Breast epithelium (tissue), 4 donors: ENCODE measurements at places on chromosomes 11 and 22. TPM values are rescaled to one million over a fixed set of nuclear protein-coding genes. Genes with fewer than 3 reads are reported as not detected.

DNA sequence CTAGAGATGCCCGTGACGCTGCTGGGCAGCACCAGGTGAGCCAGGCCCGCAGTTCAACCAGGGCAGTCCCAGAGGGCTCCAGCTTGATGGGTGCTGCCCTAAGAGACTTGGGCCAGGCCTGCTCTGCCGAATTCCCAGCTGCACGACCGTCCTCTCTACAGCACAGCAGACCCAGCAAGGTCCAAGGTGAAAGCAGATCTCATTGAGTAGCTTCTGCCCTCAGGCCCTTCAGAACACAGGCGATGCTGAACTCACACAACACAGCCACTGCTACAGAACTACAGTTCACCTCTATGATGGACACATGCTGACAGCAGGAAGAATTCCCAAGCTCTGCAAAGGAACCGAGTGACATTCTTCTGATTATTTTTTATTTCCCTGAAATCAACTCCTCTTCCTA lies 81.6 kb downstream of the MICAL3 start:
- DNase-seq, result no peak

GRCh38 chr11:63572026-63572688 lies 9.0 kb upstream of the PLAAT2 start:
- DNase-seq, result no peak

DNA sequence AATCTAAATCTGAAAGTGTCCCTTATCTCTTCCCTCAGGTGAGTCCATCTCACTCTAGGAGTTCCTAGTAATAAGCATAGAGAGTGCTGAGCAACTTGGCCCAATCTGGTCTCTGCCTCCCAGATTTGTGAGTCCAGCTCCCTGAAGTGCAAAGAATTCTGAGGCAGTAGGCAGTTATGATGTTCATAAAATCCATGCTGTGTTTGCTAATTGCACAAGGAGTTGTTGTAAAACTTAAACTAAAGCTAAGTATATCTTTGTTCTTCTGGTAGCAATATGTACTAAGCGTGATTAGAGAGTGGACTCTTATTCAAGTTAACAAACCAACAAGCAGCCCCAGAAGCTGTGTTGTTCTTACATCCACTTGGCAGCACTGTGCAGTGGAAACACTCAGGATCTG lies 7.6 kb upstream of the PTH start:
- no peak for DNase-seq

Gene MICAL2
- 52.4 TPM for total RNA-seq

Gene GLB1L3
- total RNA-seq, result 1.0 TPM

GRCh38 chr22:49958366-49958921 lies 2.1 kb upstream of the PIM3 start:
- DNase-seq, result no peak

Gene POTEH
- not detected for total RNA-seq

- no peak for DNase-seq
These were observed 75.8 kb downstream of the RAB30 start for GRCh38 chr11:82995754-82996398.

Gene PRR5
- 29.5 TPM for total RNA-seq

GRCh38 chr11:62689421-62690183 lies at the start of gene LRRN4CL:
LRRN4CL (minus strand) TSS chr11:62689530; CDS start chr11:62688508, 1,022 bp downstream.
- DNase-seq, result no peak

GRCh38 chr11:70555078-70555477 lies 156.7 kb downstream of the CTTN start:
- DNase-seq, result no peak

Gene OR52N4
- not detected for total RNA-seq

Gene KCNJ5
- total RNA-seq, result 0.98 TPM

- no peak for DNase-seq
These were observed 5.4 kb upstream of the TTC36 start for GRCh38 chr11:118521892-118522311.

Gene CHST1
- total RNA-seq, result 3.6 TPM

- no peak for DNase-seq
These were observed 16.0 kb downstream of the POLR3H start for GRCh38 chr22:41528132-41528766.

GRCh38 chr22:21622919-21623647 lies 6.7 kb downstream of the YDJC start:
- DNase-seq, result no peak

Gene UPK3A
- total RNA-seq, result not detected

DNA sequence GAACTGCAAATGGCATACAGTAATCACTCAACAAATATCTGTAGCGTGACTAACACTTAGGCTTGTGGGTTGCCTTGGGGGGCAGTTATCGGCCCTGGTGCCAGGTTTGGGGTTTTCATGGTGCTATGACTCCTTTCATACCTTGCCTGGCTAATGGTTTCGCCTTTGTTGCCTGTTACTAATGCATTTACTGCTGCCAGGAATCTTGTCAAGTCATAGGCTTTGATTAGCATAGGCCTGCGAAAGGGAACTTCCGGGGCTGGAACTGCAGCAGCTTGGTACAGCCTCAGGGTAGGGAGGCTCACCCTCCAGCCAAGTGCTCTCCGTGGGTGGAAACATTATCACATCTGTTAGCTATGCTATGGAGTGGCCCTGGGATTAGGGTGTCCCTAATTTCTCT lies 13.2 kb downstream of the SLC25A18 start:
- no peak for DNase-seq

Gene CCDC87
- 0.15 TPM for total RNA-seq

DNA sequence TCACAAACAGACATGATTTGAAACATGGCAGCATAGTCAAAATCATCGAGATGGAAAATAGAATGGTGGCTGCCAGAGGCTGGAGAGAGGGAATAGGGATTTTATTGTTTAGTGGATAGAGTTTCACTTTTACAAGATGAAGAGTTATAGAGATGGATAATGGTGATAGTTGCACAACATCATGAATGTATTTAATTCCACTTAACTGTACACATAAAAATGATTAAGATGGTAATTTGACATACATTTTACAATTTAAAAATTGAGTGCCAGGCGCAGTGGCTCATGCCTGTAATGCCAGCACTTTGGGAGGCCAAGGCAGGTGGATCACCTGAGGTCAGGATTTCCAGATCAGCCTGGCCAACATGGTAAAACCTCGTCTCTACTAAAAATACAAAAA lies 21.2 kb downstream of the TTC28 start:
- no peak for DNase-seq

DNA sequence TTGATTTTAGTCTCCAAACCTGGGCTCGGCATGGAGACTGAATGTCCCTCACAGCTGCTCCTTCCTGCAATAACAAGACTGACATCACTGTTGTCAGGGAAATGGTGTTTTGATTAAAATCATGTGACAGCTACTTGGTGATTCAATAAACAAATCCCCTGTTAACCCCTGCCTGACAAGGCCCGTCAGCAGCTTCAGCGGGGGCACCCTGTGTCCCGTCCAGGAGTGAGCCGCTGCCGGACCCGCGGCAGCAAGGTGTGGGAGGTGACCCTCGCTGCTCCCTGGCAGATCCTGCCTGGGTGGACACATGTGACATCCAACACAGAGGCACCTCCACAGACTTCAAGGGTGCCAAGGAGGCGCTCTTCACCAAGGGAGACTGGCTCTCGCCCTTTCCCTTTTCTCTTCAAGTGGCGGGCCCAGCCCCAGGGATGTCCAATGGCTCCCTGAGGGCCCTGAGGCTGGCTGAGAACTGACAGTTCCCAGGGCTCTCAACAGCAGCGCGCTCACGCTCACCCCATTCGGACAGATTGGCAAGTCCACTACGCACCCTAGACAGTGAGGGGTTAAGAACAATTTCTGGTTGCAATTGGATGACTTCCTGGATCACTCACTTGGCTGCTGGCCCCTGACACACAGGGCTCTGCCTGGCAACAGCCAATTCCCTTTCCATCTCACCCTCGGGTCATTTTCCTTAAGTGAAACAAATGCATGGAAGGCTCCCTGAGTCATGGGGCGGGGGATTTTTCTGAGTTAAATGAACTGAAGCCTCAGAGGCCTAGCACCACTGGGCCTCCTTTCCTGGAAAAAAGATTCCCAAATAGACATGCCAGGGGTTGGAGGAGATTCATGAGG lies 30.7 kb downstream of the PPP2R1B start:
- peak; percentile 81 for DNase-seq

DNA sequence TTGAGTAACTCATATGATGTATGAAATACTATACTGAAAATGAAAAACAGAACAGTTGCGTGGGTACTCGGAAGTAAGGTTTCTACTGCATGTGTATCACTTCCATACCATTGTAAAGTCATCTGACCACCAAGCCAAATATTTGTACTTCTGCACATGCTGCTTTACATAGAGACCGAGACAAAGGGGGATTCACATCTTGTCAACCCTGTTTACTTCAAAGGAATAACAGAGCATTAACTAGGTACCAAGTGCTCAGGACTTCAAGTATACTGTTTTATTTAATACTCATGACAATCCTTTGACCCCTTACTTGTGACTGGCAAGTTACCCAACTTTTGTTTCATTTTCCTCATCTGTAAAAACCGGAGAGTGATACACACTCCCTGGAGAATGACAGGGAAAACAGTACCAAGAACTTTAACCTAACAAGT lies 9.9 kb downstream of the MAPK1 start:
- no peak for DNase-seq

Gene SULT4A1
- not detected for total RNA-seq

- no peak for DNase-seq
These were observed 8.8 kb downstream of the HOATZ start for GRCh38 chr11:111523343-111523742.

Gene MUC2
- total RNA-seq, result not detected

GRCh38 chr11:17013548-17014320 lies 480 bp downstream of the PLEKHA7 start:
- DNase-seq, result no peak

DNA sequence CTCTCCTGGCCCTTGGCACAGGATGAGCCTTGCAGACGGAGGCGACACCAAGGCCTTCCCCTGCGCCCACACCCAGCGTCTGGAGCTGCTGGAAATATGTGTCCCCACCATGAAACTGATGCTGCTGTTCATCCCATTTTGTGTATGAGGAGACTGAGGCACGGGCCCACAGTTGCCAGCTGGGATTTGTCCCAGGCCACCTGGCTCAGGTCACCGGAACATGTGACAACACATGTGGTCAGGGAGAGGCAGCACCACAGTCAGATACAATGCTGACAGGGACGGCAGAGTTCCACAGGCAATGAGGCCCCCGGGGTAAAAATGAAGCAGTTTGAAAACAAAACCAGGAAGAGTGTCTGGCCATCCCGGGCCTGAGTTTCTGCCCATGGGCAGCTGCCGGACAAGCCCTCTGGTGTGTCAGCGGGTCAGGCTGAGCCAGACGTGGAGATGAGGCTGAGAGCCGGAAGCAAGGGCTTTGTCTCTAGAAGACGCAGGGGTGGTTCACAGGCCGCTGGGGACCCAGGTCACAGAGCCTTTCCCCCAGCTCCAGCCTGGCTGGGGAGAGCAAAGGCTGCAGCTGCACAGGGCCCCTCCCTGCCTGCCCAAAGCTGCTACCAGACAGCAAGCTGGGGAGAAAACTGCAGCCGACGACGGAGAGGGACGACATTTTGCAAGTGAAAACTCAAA lies 80.7 kb downstream of the CDKN1C start:
- DNase-seq, result peak; percentile 27

- no peak for DNase-seq
These were observed 1.7 kb upstream of the OR52E5 start for GRCh38 chr11:5891216-5891800.

Gene OR51E2
- total RNA-seq, result not detected

Gene OR5P2
- not detected for total RNA-seq

- no peak for DNase-seq
These were observed 307 bp upstream of the MRPL16 start for GRCh38 chr11:59810911-59811259.

GRCh38 chr11:73990730-73991129 lies 8.1 kb upstream of the UCP2 start:
- DNase-seq, result no peak

- DNase-seq, result peak; percentile 10
These were observed 89.2 kb downstream of the RTL6 start for GRCh38 chr22:44408829-44409192.

GRCh38 chr11:111269146-111269868 lies 23.8 kb downstream of the POU2AF2 start:
- DNase-seq, result no peak

DNA sequence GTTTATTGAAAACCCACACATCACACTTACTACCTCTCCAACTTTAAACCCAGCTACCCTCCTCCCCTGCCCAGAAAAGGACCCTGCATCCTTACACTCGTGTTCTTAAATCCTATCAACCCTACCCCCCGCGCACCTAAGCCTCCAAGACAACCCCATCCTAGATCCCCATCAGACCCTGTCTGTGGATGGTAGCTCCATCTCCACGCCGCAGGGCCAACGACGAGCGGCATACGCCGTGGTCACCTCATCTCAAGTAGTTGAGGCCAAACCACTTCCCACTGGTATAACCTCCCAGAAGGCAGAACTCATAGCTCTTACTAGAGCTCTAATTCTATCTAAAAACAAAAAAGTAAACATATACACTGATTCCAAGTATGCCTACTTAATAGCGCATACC lies 9.4 kb upstream of the OR56A3 start:
- DNase-seq, result no peak

Gene AQP11
- 0.66 TPM for total RNA-seq

GRCh38 chr22:27776650-27776958 lies 25.0 kb downstream of the MN1 start:
- no peak for DNase-seq

- no peak for DNase-seq
These were observed 79.0 kb downstream of the BUD13 start for GRCh38 chr11:116693593-116694348.

Gene OR4D5
- not detected for total RNA-seq

Gene RCOR2
- 0.16 TPM for total RNA-seq

GRCh38 chr11:128532572-128533091 lies 54.7 kb downstream of the ETS1 start:
- no peak for DNase-seq

Gene TECTA
- 1.3 TPM for total RNA-seq
